Activated T-helper 17 cell treated with anti-CD3 and anti-CD28 coated beads, Interleukin-2, amount 50 U/mL, for 72 hours (primary cell): ENCODE measurements at places on chromosomes 16 and 17. TPM values are rescaled to one million over a fixed set of nuclear protein-coding genes. Genes with fewer than 3 reads are reported as not detected.

DNA sequence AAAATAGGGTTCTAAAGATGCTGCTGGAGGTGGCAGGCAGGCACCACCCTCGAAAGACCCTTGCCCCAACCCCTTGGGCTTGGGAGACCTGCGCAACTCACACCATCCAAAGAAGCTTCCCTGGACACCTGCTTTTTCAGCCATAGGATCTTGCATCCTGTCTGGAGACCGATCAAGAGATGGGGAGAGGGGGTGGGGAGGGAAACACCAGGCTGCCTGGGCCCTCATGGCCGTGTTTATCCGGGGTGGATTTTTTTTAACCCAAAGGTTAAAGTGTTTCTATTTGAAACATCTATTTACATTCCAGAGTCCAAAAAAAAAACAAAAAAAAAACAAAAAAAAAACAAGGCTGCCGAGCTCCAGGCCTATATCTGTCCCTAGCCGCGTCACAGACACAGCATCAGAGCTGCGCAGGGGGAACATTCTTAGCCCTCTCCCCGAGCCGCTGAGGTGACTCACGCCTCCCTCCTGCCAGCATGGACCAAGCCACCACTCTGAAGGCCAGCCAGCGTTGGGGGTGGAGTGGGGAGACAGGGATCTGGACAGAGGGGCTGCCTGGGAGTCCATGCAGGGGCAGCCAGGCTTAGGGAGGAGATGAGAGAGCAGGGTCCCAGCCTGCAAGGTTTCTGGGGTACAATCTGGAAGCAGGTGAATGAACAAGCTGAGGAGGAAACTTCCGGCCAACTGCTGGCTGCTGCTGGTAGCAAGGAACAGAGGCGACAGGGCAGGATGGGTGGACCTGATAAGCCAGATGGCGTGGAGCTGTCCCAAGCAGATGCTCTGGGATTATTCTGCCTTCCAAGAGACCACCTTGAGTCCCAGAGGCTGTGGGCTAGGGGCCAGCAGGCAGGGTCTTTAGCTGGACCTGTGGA is 14.8 kb downstream of the HDAC5 start:
- ATAC-seq, result no peak

- ATAC-seq, result peak; percentile 39
These were observed 199.0 kb downstream of the MSI2 start for GRCh38 chr17:57455063-57455914.

- no peak for ATAC-seq
These were observed 38.5 kb upstream of the MYOCD start for GRCh38 chr17:12627177-12627629.

DNA sequence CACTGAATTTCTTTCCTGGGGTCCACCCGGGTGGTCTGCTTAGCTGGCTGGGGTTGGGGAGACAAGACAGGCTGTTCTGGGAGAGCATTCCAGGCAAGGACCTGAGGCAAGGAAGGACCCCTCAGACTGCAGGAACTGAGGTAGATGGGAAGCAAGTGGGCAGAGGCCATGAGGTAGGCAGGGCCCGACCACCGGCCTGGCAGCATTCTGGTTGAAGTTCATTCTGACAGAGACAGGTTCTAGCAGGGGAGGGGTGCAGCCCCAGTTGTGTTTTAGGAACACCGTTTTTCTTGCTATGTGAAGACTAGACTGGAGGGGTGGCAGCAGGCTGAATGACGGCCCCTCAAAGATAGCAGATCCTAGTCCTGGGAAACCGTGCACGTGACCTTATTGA is 17.5 kb downstream of the B9D1 start:
- ATAC-seq, result no peak

- ATAC-seq, result no peak
These were observed 636 bp upstream of the RAP1GAP2 start for GRCh38 chr17:2795441-2796163.

DNA sequence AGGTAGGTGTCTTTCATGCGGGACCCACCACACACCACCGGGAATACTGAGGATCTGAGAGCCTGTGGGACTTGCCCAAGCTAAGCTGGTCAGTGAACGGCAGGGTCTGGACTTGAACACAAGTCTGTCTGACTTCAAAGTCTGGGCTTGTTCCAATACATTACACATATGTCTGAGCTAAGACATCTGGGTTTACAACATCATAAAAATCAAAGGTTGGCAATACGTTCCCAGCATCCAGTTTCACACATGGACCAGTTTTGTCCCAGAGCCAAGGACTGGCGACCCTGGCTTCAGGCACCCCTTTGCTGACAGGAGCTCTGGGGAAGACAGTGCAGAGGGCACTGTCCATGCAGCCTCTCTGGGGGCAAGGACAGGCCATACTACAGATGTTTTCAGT is 27.9 kb upstream of the AXIN2 start:
- no peak for ATAC-seq

DNA sequence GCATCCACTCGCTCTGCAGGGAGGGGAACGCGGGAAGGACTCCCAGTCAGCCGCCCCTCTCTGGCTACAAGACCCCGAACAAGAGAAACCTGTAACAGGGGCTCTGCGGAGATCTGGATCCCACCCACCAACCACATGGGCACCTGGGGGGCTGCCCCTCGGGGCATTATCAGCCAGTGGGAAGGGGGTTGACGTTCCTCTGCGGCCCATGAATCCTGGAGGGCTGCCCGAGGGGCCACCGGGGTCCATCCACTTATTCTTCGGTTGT is 1.8 kb upstream of the PCGF2 start:
- ATAC-seq, result no peak

- ATAC-seq, result no peak
These were observed 47.8 kb downstream of the ITFG1 start for GRCh38 chr16:47413041-47413440.

DNA sequence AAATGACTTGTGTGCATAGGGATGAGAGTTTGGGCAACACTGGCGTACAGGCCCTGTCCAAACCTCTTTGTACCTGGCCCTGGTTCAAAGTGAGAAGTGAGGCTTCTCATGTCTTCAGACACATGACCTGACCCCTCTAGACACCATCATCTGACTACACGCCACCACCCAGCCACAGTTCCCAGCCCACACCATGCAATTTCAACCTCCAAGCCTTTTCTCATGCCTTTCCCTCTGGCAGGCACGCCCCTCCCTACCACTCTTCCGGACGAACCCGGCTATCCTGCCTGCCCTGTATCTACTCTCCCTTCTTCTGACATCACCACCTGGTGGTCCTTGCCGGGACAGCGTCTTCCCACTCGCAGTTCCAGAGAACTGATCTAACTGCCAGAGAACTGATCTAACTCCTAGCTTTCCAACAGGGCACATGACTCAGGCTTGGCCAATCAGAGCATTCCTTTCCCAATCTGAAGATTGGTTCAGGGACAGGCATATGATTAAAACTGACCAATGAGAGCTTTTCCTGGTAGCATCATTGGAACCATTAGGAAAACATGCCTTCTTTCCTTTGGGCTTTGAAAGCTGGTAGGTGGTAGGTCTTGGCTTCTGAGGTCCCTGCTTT is 27.1 kb upstream of the IL21R start:
- peak; percentile 57 for ATAC-seq

DNA sequence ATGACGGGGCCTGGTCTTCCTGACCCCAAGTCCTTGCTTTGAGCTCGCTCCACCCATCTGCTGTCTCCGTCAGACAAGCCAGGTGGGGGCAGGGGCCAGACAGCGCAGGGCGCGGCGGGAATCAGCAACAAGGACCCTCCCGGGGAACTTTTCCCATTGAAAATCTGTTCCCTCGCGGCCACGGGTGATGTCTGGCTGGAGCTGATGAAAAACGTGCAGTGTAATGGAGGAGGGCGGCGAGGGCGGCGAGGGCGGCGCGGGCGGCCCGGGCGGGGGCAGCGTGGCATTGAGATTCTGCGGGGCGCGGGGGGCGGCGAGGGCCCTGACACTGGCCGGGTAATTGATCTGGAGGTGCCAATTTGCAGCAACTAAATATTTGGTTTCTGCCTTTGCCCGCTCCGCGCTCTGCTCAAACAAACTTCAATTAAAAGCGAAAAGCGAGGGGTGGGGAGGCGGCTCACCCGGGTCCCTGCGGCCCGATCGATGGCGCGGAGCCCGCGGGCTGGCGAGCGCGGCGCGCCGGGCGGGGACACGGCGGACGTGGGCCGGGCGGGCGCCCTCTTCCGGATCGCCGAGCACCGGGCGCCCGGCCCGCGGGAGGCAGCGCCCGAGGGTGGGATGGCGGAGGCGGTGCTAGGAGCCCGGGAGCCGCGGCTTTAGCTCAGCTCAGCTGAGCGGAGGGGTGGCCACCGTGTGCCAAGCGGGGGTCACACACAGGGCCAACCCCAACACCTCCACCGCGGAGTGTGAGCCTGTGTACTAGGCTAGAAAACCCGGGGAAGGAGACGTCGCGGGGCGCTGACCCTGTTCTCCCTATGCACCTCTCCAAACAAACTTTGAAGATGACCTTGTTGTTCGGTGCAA is 32.4 kb downstream of the DCAKD start:
- ATAC-seq, result peak; percentile 76

GRCh38 chr17:5785867-5786509 is 201.7 kb upstream of the NLRP1 start:
- ATAC-seq, result no peak

GRCh38 chr17:77211681-77212080 is 70.9 kb downstream of the SEC14L1 start:
- ATAC-seq, result no peak

GRCh38 chr17:64639516-64639915 is 22.6 kb downstream of the SMURF2 start:
- ATAC-seq, result no peak

DNA sequence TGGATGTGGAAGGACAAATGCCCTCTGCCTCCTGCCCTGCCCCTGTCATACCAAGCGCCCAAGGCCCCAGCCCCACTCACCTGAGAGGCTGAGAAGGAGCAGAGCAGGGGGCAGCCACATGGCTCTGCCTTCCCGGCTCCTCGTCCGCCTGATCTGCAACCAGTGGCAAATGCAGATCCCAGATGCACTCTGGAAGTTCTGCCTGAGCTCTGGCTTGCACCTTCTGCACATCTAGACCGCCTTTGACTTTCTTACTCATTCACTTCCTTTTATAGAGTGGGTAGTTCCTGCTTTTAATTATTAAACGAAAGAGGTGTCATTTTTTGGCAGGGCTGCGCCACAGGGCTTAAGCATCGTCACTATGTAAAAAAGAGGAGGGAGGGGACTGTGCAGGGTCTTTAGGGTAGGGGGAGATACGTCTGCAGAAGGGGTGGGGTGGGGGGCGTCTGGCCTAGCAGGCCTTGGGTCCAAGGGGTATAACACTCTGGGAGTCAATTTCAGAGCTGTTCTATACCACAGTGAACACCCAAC is at the start of gene CD300LB:
CD300LB (minus strand) TSS at position 245 of the 531 bp plus-strand sequence; CDS start at position 120, 125 bp downstream.
- ATAC-seq, result no peak

DNA sequence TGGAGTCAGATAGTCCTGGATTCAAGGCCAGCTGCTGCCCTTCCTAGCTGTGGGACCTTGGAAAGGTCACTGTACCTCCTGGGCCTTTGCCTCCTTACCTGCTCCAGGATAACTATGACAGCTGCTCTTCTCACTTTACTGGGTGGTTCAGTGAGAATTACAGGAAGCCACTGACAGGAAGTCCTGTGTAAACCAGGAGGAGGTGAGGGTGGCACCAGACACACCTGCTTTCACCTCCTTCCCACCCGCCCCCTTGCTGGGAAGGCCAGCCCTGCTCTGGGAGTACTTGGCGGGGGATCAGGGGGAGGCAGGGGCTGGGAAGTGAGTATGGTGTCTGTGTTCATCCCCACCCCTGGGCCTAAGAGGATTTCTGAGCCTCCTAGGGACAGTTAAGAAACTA is 42.6 kb downstream of the CPNE2 start:
- ATAC-seq, result peak; percentile 82

DNA sequence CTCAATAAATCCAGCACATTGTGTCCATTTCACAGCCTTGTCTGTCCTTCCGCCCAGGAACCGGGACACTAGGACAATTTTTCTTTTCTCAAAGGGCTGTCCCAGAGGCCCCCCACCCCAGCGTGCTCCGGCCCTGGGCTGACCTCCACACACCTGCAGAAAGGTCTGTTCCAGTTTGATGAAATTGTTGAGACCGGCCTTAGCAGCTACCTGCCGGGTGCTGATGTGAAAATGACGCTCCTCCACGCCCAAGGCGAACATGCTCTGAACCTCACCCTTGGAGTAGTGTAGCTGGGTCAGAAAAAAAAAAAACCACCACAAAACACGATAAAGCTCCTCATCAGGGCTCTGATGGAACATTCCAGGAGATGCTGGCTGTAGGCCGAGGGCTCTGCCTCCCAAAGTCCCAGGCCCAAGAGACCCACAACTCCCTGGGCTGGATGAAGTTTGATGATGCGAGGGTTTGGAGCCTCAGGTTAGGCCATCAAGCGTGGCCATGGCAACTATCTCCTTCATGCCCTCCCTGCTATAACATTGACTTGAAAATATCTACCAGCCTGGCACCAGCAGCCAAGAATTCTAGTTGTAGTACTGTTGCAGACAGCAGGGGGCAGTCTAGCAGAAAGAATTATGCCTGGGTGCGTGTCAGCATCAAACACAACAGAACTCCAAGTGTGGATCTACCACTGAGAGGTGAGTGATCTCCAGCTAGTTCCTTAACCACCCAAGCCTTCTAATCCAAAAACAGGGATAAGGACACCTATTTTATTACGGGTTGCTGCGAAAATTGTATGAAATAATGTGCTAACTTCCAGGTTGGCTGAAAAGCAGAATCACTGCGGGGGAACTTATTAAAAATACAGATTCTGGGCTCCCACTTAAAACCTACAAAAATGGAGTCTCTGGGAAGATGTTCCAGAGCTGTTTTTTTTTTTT is 62.1 kb downstream of the RMI2 start:
- peak; percentile 66 for ATAC-seq

GRCh38 chr16:5865236-5865635 is 767.6 kb upstream of the EEF2KMT start:
- ATAC-seq, result no peak

DNA sequence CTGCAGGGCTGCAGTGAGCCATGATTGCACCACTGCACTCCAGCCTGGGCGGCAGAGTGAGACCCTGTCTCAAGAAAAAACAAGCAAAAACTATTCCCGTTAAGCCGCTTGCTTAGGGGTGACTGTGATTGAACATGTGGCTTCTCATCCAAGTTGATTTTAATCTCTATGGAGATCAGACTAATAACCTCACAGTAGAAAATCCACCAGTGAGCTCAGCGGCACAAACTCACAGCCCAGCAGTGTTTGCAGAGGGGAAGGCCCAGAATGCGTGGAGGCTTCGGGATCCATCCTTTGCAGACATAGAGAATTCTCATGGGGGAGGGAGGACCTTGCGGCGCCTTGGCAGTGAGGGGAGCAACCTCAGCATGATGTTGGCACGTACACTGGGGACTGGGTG is 7.4 kb downstream of the BANP start:
- ATAC-seq, result no peak

DNA sequence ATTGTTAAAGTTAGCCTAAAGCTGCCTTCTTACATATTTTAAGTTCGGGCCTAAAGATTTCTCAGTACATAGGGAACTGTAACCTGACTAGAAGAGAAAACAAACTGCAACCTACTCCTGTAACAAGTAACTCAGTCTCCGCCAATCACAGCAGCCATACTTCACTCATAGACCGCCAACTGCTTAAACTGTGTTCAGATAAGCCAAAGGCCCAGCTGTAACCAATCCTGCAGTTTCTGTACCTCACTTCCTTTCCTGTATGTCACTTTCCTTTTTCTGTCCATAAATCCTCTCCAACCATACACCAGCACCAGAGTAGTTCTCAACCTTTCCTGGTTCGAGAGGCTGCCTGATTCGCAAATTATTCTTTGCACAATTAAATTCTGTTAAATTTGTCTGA is 41.5 kb downstream of the GLG1 start:
- ATAC-seq, result no peak

Gene NUBP1
- total RNA-seq, result 32.9 TPM

Gene SOX8
- total RNA-seq, result 0.35 TPM

Gene ADAD2
- not detected for total RNA-seq

Gene RNF222
- total RNA-seq, result 0.09 TPM

Gene CIBAR2
- not detected for total RNA-seq

Gene FOXN1
- total RNA-seq, result not detected
